ENCODE measurements at places on chromosomes 12 and 14.

- DNase-seq: no peak
These were observed 17.0 kb downstream of the ACSS3 start for GRCh38 chr12:81094718-81095360.

DNA sequence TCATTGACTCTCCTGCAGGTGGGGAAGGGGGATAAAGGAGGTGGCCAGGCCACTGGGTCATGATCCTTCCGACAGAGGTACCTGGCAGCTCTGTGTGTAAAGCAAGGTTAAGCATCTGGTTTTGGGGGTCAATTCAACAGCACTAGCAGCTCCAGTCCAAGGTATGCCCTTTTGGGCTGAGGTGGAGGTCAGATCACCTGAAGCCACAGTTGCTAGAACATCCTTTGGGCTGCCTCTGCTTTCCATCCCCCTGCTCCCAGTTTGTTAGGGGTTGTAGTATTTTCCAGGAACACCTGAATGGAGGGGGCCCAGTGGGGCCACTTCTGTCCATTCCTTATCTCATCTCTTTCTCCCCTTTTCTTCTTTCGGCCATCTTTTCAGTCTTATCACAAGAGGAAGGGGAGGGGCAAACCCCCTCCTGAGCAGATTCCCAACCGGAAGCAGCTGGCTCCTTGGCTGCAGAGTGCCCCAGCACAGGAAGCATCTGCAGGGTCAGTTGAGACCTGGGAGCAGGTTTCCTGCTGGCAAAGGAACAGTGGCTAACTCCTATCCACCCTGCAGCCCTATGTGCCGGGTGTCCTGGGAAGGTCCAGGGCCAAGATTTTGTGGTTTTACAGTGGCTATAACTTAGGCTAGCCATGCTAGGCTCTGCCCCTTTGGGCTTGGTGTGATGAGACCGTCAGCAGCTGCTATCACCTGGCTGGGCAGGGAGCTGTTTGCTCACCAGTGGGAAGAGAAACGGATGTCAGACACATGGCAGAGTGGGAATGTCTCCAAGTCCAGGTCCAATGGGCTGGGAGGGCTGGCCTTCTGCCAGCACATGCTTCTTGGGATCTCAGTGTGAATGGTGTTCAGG lies 40.2 kb downstream of the SH2B3 start:
- DNase-seq: peak; percentile 68

- DNase-seq: no peak
These were observed 49.2 kb upstream of the PRICKLE1 start for GRCh38 chr12:42638697-42639096.

DNA sequence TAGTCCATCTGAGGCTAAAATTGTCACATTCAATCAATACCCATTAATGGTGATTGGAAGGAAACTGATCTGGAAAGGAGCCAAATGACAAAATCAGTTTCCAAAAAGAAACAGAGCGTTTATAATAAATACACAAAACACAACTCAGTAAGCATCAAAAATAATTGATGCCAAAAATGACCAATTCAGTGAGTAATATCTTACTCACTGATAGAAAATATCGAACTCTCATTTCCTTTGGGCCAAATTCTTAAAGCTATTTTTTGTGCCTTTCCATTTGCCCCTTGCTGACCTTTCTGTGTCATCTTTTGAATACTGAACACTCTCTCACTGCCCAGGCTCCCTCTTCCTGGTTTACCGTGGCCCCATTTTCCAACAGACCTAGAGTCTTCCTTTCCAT lies 22.5 kb upstream of the ATP2B1 start:
- DNase-seq: peak; percentile 37

DNA sequence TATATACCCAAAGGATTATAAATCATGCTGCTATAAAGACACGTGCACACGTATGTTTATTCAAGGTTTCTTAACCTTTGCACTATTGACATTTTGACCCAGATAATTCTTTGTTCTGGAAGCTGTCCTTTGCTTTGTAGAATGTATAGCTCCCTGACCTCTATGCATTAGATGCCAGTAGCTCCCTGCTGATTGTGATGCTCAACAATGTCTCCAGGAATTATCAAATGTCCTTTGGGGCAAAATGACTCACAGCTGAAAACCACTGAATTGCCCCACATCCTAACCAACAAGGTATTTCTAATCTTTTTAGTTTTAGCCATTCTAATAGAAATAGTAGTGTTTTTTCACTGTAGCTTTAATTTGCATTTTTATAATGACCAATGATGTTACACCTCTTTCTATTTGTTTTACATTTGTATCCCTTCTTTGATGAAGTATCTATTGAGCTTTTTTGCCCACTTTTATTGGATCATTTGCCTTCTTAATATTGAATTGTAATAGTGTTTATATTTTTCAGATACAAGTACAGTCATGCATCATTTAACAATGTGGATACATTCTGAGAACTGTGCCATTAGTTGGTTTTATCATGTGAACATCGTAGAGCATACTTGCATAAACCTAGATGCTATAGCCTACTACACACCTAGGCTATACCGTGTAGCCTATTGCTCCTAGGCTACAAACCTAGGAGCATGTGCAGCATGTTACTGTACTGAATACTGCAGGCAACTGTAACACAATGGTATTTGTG lies 10.4 kb upstream of the NOPCHAP1 start:
- peak; percentile 67 for DNase-seq

- peak; percentile 94 for DNase-seq
These were observed 41.1 kb upstream of the CFAP54 start for GRCh38 chr12:96448300-96448699.

DNA sequence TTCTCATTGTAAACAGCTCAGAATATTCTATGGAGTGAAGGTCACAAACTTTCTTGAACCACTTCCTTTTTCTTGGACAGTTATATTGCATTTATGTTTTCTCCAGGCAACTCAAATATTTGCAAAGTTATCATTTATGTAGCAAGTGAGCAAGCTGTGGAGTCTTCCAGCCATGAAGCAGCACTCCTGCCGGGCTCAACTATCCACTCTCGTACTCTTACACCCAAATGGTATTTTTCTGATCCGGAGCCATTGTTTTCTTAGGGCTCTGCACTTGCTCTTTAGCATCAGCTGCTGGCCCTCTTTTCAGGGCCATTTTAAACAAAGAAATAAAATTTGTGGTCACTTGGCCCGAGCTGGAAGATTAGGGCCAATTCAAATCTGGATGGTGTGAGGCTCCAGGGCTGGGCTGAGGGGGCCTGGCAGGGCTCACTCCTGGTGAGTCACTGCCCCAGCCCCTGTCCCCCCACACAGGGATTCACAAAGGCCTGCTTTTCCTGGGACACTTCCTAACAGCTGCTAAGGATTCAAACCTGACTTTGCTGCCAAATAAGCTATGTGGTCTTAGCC lies 19.7 kb downstream of the SYNE3 start:
- peak; percentile 74 for DNase-seq

- no peak for DNase-seq
These were observed 4.9 kb upstream of the HOXC12 start for GRCh38 chr12:53949631-53950436.

GRCh38 chr12:132427999-132428935 lies 61.7 kb upstream of the FBRSL1 start:
- no peak for DNase-seq

DNA sequence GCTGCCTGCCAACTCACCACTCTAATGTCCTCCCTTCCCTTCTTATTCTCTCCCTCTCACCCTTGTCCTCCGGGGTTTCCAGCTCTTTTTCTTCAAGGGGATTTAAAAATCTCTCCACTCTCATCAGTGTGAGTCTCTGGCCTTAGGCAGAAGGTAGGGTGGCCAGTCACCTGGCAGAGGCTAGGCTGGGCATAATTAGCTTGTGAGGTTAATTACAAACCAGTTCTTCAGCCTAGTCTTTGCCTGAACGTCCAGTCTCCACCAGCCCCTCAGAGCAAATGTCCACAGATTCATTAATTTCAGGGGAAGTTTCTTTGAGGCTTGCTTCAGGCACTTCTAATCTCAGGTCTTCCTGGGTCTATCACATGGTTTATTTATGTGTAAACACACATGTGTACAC lies 6.7 kb downstream of the KRT7 start:
- no peak for DNase-seq

- DNase-seq: no peak
These were observed 37.0 kb upstream of the MED13L start for GRCh38 chr12:116314477-116314876.

- DNase-seq: peak; percentile 46
These were observed 21.6 kb upstream of the GPR132 start for GRCh38 chr14:105086833-105087307.

- no peak for DNase-seq
These were observed 87.8 kb downstream of the DAAM1 start for GRCh38 chr14:59276235-59276634.

- no peak for DNase-seq
These were observed 100.3 kb downstream of the TMTC2 start for GRCh38 chr12:82787016-82787415.

- no peak for DNase-seq
These were observed 202.3 kb upstream of the LMNTD1 start for GRCh38 chr12:25755136-25755970.

DNA sequence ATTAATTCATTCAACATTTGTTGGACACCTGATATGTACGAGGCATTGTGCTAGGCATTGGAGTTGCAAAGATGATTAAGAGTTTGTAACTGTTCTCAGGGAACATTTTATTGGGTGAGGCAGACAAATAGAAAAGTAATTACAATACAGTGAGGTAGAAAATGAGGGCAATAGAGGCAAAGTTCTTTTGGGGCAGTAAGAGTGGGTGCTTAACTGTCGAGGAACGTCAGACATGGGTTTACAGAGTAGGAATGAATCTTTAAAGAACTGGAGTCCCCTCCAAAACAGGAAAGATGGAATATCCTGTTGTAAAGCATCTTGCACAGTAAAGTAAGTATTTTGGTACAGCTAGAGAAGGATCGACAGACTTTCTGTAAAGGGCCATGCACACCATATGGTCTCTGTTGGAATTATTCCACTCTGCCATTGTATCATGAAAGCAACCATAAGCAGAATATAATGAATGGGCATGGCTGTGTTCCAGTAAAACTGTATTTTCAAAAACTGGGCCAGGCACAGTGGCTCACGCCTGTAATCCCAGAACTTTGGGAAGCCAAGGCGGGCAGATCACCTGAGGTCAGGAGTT lies 9.1 kb downstream of the CREBL2 start:
- DNase-seq: no peak

GRCh38 chr14:62854951-62855350 lies 190.3 kb downstream of the KCNH5 start:
- no peak for DNase-seq

DNA sequence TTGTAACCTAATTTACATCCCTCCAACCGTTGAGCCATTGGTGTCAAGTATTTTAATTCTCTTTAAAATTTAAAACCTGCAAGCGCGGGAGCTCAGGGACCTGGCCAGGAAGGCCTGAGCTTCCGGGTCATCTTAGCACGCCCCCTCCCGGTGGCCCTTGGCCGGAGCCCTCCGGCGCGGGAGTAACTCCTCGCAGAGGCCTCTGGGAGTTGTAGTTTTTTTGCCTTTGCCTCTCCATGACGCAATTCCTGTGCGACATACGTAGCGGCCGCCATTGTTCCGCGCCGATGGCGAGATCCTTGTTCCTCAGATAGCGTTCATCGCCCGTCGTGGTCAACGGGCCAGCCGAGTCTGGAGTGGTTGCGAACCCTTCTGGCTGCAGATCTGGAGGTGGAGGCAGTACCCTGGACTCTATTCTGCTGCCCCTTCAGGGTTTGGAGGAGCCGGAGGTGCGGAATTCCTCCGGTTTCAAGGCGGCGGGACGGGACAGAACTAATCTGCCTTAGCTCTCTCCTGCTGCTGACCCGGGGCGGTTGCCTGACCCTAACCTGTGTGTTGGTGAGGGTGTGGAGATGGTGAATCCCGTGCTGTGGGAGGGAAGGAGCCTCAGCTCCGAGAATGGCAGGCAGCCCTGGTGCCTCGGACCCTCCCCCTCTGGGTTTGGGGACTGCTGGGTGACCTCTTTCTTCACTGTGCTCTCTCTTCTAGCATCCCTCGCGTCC lies at the start of gene ZNF268:
Gene ZNF268, plus strand, starts transcription at position 258 of the 722 bp plus-strand sequence. CDS start 503 bp downstream, outside the sequence.
- DNase-seq: peak; percentile 86

GRCh38 chr12:15444523-15444922 lies 122.2 kb downstream of the PTPRO start:
- DNase-seq: no peak

DNA sequence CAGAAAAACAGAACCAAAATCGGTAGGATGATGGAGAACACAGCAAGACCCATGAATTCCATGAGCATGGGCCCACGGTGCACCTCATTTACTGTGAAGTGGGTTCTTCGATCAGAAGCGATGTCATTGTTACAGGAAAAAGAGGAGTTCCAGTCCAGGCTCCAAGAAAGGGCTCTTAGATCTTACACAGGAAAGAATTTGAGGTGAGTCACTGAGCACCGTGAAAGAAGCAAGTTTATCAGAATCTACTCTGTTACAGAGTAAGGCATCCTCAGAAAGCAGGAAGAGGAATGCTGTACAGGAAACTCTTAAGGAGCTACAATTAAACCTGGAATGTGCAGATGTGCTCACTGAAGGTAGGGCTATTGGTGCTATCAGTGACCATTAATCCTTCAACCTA lies 11.6 kb upstream of the CHFR start:
- DNase-seq: peak; percentile 13
